Activated CD4-positive, alpha-beta T cell treated with anti-CD3 and anti-CD28 coated beads, Interleukin-10, Interleukin-2, amounts not matched to agents 100 ng/mL and 50 ng/mL, durations not matched to agents 16 hours and 8 hours (primary cell): ENCODE measurements at places on chromosomes 5 and 9.

- no peak for DNase-seq
These were observed 777.0 kb upstream of the WWC1 start for GRCh38 chr5:167514461-167514860.

DNA sequence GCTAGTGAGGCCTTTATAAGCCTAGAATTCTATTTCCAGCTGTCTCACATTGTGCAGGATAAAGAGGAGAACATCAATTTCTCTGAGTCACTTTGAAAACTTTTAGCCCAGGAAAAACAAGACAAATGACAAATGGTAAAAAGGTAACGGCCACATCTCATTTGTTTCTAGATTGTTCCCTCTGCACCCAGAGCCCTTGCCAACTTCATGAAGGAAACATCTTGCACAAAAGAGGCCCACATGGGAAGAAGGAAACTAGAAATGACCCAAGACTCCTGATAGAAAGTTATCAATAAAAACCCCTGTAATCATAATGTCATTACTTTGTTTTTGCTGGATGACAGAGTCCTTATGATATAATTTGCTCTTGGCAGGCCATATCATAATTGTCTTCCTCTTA is 5.3 kb downstream of the DPYSL3 start:
- no peak for DNase-seq

DNA sequence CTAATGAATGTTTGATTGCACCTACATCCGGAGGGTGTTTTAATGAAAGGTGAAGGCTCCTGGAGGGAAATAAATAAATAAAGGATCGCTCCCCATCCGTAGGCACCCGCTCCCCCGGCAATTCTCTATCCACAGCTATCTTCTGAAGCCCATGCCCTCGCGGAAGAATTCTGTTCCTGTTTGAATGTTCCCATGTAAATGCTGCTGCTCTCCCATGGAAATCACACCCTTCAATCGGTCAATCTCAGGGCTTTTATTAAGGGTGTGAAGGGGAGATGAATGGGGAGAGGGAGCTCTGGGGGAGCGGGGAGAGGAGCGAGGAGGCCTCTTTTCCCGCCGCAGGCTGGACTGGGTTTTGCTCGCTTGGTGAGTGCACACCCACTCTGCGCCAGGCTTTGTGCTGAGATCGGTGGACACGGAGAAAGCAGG is 21.1 kb upstream of the ARAP3 start:
- no peak for DNase-seq

- no peak for DNase-seq
These were observed 69.3 kb upstream of the TMEM252 start for GRCh38 chr9:68609901-68610415.

DNA sequence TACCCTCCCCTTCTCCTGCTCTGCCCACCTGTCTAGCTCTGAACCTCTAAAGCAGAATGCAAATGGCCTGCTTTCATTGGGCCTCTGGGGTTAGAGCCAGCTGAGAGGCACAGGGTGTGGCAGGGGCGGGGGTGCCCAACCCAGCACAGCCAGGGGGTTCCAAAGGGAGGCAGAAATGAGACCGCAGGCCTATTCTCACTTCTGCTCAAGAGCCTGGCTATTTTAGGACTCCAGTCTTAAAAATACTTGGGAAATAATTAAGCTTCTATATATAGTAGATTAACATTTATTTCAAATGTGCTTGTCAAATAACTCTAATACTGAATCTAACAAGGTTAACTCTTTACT is 5.7 kb downstream of the QSOX2 start:
- no peak for DNase-seq

- no peak for DNase-seq
These were observed 16.3 kb downstream of the IRF1 start for GRCh38 chr5:132474131-132474723.

DNA sequence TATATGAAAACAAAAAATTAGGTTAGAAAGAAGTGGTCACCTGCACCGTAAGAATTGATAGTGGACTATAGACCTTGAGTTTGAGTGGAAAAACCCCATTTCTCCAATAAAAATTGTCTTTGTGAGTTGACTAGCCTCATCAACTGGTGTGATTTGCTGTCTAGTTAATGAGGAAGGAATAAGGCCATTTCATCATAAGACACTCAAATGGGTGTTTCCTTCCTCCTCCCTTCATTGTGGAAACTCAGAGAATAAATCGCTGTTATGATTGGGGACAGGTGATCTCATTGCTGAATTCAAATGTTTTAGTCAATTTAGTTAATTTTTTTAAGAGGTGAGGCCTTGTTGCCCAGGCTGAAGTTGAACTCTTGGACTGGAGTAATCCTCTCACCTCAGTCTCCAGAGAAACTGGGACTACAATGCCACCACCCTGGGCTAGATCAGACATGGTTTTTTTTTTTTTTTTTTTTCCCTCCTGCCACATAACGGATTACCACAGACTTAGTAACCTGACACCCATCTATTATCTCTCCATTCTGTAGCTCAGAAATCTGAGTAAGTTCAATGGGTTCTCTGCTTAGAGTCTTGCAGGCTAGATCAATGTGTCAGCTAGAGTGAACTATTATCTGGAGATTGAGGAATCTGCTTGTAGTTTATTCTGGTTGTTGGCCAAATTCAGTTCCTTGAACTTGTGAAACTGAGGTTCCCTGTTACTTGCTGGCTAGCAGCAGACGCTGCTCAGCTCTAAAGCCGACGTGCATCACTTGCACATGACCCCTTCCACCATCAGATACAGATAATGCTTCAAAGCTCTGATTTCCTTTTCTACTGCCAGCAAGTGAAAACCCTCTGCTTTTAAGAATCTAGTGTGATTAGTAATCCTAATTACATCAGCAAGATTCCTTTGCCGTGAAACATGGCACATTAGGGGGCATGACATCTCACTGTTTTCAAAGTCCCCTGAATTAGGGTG is 663.8 kb upstream of the CDH9 start:
- no peak for DNase-seq

DNA sequence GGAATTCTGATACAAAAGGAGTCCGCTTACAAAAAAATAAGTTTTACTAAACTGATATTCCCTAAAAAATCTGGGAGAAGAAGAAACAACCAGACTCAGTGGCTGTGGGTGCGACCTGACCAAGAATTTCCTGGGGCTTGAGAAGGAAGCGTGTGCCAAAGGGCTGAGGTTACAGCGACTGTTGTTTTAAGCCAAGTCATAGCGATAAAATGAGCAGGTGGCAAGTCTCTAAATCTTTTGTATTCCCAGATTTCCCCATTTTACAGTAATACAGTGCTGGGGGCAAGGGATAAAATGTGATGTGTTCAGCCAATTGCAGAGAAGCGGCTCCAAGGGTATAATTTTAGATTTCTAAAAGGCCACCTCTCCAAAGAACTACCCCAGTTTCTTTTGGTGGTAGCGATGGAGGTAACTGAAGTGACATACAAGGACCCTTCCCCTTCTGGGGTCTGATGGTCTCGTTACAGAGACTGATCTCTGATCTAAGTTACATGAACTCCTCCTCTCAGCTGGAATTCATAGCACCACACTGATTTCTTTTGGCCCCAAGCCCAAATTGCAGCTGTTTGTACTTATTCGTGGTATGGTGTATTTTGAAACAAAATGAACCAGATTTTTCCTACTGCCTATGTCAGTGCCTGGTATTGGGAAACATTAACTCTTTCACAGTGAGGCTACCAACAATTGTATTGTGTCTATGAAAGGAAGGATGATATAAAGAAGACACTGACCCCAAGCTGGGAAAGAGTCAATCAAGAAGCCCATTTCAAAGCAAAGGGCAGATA is 41.6 kb downstream of the LPAR1 start:
- DNase-seq: no peak

GRCh38 chr9:108569624-108570023 is 286.2 kb downstream of the ACTL7B start:
- no peak for DNase-seq

- no peak for DNase-seq
These were observed 1.3 kb upstream of the CARD19 start for GRCh38 chr9:93094658-93095204.

GRCh38 chr9:92660266-92660665 is 9.7 kb downstream of the IPPK start:
- DNase-seq: no peak

DNA sequence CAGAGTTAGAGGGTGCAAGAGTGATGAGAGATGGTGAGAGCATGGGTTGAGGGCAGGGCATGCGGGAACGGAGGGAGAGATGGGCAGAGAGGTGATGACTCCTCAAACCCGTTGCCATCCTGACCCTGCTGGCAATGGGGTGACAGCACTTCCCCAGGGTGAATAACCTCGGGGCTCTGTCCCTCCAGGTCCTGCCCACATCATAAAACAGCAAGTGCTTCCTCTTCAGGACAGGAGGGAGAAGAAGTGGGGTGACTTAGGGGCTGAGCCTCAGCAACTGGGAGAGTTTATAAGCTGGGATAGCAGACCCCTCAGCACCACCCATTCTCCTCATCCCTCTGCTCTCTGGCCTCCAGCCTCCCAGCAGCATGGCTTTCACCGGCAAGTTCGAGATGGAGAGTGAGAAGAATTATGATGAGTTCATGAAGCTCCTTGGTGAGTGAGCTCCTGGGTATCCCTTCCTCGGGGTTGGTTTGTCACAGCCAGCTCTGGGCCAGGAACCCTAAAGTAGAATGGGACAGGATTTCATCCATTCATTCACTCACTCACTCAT is at the start of gene FABP6:
Gene FABP6 (plus strand): TSS at position 317 of the 553 bp plus-strand sequence. CDS start 52 bp downstream, at position 369.
- DNase-seq: no peak

GRCh38 chr9:92432350-92432749 is 8.1 kb upstream of the OMD start:
- DNase-seq: no peak

GRCh38 chr5:53343187-53343586 is 137.2 kb upstream of the FST start:
- DNase-seq: no peak

- no peak for DNase-seq
These were observed 69.3 kb downstream of the DAPK1 start for GRCh38 chr9:87567001-87567400.

DNA sequence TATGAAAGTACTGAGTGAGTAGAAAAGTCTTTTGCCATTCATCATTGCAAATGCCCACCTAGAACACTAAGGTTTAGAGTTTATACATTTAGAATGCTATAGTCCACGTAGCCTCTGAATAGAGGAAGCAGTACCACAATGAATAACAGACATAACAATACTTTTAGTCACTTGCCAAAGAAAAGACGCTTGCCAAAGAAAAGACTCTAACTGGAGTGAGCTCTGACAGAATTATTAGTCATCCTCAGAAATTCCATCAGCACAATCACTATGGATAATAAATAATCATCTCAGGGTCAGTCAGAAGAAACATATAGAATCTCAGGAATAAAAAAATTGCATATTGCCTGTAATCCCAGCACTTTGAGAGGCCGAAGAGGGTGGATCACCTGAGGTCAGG is 168.5 kb upstream of the TARS1 start:
- DNase-seq: no peak

DNA sequence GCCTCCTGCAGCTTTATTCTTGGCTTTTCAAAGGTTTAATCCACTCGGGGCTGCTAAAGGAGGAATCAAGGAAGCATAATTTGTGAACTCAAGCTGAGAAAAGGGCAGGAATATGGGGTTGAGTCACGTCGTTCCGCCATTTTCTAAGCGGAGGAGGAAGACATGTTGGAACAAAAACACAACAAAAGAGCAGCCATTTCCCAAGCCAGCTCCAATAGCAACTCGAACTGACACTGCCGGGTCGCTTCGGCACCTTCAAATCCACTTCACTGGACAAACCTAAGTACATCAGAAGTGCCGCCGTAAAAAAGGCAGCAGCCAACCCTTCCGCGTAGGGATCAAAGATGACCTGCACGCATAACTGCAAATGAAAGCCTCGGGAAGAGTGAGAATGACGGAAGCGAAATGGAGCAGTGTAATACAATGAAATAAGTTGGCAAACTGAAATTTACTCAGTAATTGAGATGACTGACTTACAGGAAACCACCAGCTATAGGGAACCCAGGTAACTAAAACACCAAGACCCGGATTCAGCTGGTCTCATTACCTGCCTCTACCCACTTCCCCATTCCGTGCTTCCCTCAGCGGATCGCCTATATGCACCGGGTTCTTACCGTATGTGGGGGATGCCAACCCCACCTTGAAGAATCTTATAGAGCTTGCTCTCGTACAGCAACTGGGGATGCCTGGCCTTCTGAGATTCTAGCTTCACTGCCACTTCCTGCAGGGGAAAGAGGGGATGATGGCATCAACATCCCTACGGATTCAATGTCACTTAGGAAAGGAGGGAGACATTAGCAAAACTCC is 1.6 kb downstream of the CSNK1A1 start:
- peak; percentile 61 for DNase-seq

GRCh38 chr5:66757219-66757833 is 161.1 kb downstream of the MAST4 start:
- peak; percentile 39 for DNase-seq

- no peak for DNase-seq
These were observed 204.9 kb upstream of the NREP start for GRCh38 chr5:111961862-111962261.

DNA sequence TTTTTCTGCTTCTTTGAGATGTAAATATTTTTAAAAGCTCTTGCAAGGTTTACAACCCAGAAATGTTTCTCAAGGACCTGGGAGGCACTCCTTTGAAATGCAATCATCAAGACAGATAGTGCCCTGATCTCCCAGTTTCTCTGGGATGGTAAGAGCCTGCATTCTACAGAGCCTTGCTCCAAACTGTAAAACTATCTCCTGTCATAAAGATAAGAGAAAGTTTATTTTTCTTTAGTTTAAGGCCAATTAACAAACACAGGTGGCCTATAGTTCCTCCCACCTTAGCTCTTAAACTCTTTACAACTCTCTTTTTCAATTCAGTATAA is 1231.1 kb upstream of the NUDT12 start:
- no peak for DNase-seq
